ENCODE measurements at places on chromosomes 6 and 20. TPM values are rescaled to one million over a fixed set of nuclear protein-coding genes. Genes with fewer than 3 reads are reported as not detected.

GRCh38 chr6:28653876-28654275 is 128.2 kb downstream of the GPX5 start:
- no peak for DNase-seq

DNA sequence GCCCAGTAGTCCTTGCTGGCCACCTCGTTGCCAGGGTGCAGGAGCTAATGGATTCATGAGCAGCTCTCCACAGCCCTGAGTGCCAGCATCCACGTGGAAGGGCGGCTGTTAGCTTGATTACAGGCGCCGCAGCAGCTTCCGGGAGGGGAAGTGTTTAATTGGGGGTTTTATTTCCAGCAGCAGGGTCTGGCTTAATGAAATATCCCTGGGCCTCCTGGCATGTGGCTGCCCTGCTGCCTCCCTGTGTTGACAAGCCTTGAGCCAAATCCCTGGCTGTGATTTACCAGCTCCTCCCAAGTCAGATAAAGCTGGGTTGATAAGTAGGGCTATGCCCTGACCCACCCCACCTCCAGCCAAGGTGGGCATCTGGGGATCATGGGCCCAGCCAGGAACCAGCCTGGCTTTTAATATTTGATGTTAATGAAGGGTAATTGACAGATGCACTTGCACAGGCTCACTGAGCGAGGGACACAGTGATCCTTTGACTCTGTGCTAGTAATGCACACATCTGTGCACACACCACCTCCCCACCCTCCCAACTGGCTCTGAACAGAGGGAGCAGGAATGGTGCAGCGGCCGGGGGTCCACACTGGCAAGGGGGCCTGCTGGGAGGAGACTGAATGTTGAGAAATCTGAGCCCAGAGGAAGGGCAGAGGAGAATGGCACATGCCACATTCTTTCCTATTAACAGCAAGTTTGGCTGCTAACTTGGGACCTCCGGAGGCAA is 13.6 kb downstream of the GLP1R start:
- no peak for DNase-seq

MAD2L1BP gene
- 47.6 TPM for total RNA-seq

PI3 gene
- not detected for total RNA-seq

AIF1 gene
- 3.2 TPM for total RNA-seq

COX4I2 gene
- total RNA-seq = not detected

GRCh38 chr6:72770959-72771358 is 149.1 kb downstream of the KCNQ5 start:
- no peak for DNase-seq

C6orf52 gene
- total RNA-seq = 2.3 TPM

SLC17A1 gene
- total RNA-seq = not detected

- DNase-seq = no peak
Observed at GRCh38 chr6:335572-335971, 43.3 kb downstream of the DUSP22 start.

DNA sequence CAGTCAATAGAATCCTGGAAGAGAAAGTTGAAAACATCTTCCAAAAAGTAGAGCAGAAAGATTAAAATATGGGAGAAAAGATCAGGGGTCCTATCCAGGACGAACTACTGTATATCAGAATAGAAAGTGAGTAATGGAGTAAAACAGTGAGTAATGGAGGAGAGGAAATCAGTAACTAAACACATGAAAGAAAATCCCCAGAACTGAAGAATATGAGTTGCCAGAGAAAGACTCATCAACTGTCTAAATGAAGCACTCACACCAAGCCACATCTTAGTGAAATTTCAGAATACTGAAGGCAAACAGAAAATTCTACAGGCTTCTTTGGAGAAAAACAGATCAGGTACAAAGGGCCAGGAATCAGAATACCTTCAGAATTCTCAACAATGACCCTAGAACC is 14.9 kb downstream of the IL17A start:
- DNase-seq = no peak

GRCh38 chr6:111845441-111845871 is 27.8 kb downstream of the FYN start:
- no peak for DNase-seq

DNA sequence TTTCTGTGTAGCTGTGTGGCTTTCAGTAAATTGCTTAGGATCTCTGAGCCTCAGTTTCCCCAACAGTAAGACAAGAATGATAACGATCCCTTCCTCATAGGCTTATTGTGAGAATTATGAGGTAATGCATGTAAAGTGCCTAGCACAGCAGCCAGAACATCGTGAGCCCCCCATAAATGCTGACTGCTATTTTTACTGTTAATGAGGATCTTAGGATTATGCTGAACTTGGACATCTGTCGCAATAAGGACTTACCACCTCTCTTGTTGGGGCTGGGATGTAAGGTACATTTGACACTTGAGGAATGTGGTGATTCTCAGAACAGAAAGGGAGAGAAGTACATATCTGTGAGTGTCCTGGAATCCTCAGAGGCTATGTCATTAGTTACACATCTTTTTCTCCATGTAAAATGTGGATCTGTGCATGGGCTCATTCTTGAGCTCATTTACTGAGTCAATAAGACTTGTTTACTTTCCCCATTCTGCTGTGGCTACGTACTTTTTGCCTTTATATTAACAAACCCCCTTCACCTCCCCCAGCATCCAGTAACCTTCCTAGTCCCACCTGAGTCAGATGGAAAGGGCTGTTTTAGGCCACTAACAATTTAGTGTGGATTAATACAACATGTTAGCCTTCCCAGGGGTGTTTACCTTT is 64.4 kb upstream of the PLEKHG1 start:
- DNase-seq = no peak

SOX4 gene
- total RNA-seq = 108 TPM

DNA sequence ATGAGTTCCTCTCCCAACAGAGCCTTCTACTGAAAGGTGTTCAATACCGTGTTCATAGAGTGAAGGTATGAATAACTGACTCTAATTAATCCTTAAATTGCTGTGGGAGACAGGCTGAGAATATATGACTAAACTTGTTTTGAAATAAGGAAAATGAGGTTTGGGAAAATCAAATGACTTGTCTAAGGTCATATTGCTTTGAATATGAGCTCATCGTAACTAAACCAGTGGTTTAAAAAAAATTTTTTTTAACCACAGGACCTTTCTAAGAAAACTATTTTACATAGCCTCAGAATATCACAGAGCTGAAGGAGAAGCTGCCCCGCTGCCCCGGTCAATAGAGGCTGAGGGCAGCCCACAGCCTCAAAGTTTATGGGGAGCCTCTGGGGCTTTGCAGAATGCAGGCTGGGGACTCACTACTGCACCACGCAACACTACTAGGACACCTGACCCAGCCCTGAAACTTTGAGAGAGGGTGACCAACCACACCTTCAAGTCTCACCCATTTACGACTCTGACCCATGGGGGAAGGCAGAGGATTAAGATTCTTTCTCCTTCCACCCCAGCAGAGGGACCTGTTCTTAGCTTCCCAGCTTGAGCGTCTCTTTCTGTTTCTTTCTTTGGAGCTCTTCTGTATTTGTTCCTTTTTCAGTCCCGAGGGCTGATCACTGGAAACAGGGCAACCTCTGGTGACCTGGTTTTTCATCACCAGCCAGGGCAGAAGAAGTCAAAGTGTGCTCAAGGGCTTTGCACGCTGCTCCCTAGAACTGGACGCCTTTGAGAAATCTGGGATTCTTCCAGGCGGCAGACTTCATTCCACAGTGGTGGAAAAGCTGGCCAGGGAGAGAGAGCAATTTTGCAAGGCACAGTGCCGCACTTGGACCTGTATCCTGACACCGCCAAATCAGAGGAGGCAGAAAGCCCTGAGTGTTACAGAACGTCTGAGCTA is 220.2 kb downstream of the ATXN1 start:
- DNase-seq = no peak

DNA sequence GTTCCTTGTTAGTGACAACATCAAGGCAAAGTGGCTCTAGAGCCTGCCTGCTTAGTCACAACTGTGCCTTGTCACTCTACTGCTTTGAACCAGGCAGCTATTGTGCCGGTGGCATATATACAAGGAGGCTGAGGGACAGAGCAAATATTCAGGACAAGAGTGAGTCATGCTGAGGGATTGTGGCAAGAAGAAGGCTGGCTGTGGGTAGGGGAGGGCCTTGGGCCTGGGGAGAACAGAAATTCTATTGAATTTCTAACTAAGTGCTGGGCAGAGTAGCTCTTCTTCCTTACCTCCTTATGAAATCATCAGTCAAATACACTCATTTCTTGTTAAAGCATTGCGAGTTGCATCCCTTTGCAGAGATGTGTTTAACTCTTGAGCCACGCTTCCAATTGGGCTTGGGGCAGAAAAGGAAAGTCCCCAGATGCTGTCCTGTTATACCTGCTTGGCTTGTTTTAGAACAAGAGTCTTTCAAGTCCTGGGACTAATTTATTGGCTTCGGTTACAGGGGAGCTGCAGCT is 59.7 kb downstream of the PFDN4 start:
- peak; percentile 35 for DNase-seq

GRCh38 chr6:96420294-96420693 is 101.3 kb upstream of the UFL1 start:
- DNase-seq = no peak

BACH2 gene
- total RNA-seq = 2.6 TPM

- no peak for DNase-seq
Observed at GRCh38 chr20:51450221-51450712, 92.3 kb downstream of the NFATC2 start.

DNA sequence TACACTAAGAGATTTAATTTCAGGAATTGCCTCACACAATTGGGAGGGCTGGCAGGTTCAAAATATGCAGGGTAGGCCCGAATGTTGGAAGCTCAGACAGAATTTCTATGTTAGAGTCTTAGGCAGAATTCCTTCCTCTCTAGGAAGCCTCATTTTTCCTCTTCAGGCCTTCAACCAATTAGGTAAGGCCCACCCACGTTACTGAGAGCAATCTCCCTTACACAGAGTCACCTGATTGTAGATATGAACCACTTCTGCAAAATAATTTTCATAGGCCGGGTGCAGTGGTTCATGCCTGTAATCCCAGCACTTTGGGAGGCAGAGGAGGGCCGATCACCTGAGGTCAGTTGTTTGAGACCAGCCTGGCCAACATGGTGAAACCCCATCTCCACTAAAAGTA is 50.2 kb upstream of the HIVEP1 start:
- DNase-seq = no peak

POM121L2 gene
- not detected for total RNA-seq

- no peak for DNase-seq
Observed at GRCh38 chr6:132961122-132961521, 146.8 kb downstream of the RPS12 start.
